Neural crest cell (in vitro differentiated cells): ENCODE measurements at places on chromosomes 13 and 19.

- no peak for DNase-seq
Observed at GRCh38 chr13:27965343-27965739, 3.8 kb downstream of the CDX2 start.

GRCh38 chr13:39760521-39760920, 105.1 kb downstream of the COG6 start:
- DNase-seq: no peak

- DNase-seq: no peak
Observed at GRCh38 chr13:43924549-43925245, 45.0 kb downstream of the LACC1 start.

GRCh38 chr13:67033170-67033569, 197.0 kb downstream of the PCDH9 start:
- DNase-seq: no peak

- no peak for DNase-seq
Observed at GRCh38 chr13:108190897-108191296, 24.4 kb downstream of the LIG4 start.

- no peak for DNase-seq
Observed at GRCh38 chr13:43205416-43205815, 182.0 kb downstream of the DNAJC15 start.

- no peak for DNase-seq
Observed at GRCh38 chr13:80047406-80047805, 293.5 kb downstream of the SPRY2 start.

DNA sequence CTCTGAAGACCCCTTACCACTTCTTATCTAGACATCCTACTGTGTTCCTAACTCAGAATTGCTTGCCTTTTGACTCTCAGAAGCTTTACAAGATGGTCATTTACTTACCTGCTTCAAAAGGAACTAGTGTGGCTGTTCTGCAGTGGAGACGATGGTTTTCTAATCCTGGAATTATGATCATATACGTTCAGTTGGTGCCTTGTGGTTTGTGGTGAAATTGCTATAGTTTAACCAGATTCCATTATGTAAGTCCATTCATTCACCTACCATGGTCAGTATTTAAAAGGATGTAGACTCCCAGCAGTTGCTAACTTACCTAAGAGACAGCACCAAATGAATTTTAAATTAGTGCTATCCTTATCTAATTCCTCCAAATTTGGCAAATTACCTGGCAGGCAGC, 210.9 kb downstream of the SHISA2 start:
- no peak for DNase-seq

DNA sequence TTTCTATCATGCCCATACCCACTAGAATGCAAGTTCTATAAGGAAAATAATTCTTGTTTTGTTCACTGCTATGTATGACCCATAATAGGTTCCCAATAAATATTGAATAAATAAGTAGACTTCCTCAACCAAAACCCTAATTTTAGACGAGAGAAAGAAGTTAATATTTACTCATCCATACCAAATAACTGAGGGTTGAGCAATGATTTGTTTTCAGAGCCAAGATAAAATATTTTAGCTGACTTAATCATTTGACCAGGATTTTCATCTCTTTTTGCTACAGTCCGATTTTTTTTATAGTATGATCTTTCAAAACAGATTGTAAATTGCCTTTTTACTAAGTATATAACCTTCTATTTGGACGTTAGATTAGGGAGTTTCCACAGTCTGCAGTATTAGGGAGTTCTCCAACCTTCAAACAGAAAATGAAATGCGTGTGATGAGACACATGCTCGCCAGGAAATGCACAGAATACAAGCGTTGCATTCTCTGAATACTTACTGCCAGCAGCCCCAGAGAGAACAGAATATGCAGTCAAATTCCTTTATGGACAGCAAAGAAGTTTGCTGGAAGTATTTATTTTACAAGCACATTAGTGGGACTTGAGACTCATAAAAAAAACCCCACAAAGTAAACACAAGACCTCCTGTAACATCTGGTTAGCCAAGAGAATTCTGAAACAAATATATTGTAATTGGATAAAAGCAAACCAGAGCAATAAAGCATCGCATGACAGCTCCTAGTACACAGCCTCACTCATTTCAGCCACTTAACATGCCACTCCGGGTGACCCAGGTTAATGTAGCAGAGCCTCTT, 230.0 kb downstream of the MYO16 start:
- DNase-seq: no peak

DNA sequence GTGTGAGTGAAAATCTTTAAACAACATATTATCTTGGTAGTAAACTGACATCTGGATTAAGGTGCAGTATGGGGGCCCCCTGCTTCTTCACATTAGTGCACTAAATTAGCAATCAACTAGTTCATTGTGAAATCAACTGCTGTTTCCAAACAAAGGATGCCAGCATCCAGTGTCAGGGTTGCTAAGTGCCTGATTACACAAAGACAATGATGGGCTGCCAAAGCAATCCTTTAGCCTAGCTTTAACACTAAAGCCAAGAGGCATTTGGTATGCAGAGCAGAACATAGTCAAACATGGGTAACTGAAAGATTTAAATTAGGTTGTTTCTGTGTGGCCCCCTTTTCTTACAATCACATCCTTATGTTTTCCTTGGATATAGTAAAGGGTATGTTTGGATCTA, 543.1 kb upstream of the SLITRK5 start:
- DNase-seq: no peak

DNA sequence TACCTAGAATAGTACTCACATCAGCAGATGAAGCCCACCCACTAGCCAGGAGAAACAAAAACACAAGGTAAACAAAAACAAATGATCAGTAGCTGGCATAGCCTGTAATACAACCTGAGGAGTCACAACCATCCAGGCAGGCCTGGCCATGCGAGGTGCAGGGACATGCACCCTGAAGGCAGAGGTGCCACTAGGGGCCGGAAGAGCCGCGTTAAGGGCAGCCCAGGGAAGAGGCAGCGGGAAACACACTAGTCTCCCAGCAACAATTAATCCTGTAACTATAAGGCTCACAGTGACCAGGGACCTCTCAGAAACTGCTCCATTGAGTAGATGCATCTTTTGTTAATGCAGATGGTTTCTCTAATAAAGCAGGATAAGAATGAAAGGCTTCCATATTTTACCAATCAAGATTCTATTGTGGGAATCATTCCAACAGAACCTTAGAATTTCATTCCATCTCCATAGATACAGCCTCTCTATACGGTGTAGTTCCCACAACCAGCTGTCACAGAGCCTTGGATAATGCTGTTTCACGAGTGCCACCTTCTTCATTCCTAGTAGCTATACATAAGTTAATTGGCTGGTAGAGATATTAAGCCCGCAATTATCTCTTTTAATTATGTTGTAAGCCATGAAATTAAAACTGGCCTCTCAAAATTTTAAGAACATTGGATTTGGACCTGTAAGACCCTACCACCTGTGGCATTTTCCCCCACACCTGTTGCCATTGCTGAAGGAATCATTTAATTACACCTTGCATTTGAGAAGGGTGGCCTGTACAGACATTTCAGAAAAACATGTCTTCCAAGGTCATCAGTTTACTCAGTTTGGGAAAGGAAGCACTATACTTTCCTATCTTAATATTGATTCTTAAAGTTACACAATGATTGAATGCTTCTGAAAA, 28.7 kb downstream of the ANKRD10 start:
- no peak for DNase-seq

GRCh38 chr19:17648097-17648660, 40.0 kb downstream of the UNC13A start:
- no peak for DNase-seq

DNA sequence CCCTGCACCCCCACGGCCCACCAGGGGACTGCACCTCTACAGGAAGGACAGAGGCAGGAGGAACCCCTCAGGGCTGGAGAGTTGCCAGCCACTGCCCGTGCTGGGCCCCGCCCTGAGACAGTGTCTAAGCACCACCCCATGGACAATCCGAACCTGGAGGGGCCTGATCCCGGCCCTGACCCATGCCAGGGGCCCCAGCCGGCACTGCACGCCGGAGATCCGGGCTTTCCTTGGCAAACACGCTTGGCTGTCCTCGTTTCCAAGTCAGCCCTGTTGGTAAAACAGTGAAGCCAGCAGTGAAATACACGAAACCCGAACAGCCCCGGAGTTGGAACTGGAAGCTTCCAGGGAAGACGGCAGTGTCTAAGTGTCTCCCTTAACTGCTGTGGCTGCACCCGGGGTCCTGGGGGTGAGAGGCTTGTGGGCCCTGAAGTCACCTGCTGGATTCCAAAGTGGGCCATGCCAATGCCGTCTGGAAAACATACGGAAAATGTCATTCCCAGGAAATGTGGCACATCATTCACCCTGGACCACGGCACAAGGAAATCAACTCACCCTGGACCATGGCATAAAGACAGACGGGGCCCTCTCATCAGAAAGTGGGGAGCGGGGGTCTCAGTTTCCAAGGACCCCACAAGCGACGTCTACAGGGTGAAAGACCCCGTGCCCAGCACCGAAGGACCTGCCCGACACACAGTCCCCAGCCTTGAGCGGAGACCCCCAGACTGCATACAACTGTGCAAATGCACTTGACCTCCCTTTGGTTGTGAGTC, 30.9 kb downstream of the RASA3 start:
- DNase-seq: no peak

GRCh38 chr13:61684976-61685681, 269.5 kb upstream of the PCDH20 start:
- no peak for DNase-seq

DNA sequence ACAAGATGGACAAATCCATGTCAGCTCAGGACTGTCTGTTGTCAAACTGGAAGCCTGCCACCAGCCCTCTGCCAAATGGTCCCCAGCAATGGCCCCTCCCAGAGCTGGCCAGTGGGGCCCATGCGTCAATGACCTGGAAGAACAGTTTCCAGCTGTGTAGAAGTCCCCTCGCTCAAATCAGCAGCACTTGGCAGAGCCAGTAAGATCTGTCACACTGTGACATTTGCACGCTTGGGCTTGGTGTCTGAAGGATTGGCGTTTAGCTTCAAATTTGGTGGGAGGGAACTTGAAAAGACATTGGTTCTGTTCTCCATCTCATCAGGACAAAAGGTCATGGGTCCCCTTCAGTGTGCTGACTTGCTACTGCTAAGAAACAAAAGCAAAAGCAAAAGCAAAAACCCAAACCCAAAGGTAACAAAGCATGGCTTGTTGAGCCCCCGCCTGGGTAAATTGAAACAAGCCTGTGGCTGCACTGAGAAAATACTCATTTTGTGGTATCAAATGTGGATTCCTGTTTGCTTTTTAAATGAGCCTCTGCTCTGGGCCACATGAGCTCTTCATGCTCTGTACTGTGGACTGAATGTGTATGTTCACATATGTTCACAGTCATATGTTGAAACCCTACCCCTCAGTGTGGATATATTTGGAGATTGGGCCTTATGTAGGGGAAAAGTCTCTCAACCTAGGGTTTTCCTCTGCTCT, 253.6 kb upstream of the MAB21L1 start:
- DNase-seq: no peak

- DNase-seq: no peak
Observed at GRCh38 chr19:50713556-50714236, 5.9 kb downstream of the SHANK1 start.
